ENCODE measurements at places on chromosomes 13 and 19.

GRCh38 chr13:30577401-30577852 is 40.3 kb upstream of the USPL1 start:
- no peak for DNase-seq

DNA sequence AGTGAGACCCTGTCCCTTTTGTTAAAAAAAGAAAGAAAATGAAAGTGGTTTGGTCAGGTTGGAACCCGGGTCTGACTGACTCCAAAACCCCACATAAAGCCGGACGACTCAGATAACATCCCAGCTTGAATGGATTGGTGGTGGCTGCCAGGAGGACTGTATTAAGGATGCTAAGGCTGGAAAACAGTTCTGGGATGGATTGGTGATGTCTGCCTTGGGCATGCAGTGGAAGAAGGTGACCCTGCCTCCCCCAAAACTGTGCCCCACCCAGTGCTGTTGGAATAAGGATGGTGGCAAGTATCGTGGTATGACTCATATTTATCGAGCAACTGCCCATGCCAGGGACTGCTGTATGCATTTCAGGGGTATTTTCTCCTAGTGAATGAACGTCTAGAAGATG is 18.5 kb upstream of the COLGALT1 start:
- DNase-seq, result no peak

DNA sequence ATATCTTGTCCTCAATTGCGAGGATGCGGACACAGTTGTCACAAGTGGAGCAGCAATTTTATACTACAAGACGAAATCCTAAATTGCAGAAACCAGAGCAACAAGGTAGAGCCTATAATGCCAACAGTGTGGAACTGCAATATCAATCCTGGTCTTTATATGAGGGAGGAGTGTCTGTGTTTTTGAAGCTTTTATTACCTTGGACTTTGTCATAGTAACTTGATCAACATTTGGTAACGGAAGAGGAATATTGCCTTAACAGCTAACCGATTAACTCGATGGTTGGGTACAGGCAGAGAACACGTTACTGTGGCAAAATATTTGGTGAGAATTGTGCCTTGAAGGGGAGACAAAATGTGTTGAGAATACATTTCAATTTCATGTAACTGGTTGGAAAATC is 661.5 kb downstream of the FGF9 start:
- DNase-seq, result no peak

DNA sequence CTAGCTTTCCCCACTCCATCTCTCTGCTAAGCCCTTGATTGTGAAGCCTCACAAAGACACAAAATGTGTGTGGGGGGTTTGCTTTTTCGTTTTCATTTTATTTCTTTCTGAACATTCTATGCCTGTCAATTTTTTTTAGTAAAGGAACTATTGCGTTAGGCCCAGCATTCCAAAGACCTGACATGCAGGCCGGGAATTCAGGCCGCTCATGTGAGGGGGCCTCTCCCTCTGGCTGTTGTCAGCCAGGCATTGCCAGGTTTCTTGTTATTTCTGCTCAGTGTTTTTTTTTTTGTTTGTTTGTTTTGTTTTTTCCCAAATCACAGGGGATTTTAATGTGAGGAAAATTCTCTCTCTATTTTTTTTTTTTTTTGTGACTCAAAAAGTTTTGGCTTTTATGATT is 10.3 kb upstream of the MEDAG start:
- no peak for DNase-seq
